ENCODE measurements at places on chromosomes 1 and 21. TPM values are rescaled to one million over a fixed set of nuclear protein-coding genes. Genes with fewer than 3 reads are reported as not detected.

DNA sequence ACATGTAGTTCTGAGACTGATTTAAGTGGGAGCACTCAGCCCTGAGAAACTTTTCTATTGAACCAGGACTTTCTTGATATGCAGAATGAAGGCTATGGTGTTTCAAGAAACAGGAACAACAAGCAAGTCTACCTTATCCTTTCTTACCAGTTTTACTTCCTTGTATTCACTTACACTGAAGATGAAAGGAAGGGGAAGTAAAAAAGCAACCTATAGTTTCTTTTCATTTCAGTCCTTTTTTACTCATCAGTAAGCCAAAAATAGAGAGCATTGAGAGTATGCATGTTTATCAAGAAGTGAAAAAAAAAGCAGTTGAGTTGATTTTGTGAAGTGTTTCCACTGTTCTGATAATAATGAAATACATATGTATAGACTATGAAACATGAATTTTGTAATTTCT, 1010.3 kb downstream of the AMY1C start:
- DNase-seq, result no peak

DNA sequence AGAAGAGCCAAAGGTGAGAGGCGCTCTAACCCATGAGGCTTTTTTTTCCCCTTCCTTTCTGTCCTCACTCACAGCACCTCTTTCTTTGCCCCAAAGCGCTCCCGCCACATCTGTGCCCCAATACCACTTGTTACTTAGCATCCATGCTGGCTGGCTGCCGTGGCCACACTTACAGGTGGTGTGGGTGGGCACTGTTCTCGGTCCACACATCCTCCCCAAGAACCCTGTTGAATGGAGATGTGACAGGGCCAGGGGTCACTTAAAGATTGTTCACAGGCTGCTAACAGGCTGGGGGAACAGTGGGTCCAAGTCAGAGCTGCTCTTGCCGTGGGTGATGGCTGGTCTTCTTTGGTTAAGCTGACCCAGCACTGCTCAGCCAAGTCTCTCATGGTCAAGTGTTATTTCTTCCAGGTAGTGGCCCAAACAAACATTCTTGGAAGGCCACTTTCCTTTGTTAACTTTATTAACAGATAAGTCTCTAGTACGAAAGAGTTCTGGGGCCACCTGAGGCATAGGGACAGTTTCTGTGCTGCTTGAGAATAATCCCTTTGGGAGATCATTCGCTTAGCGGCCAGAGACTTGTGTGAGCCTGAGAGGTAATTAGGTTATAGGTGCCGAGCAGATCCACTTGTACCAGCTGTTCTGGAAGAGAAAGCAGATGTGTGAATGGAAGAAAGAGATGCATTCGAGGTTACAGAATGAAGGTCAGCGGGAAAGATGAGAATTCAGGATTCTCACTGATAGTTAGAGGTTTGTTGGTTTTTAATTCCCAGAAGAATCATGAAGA, 62.6 kb upstream of the IRF2BP2 start:
- no peak for DNase-seq

GRCh38 chr1:147600119-147601111, 59.1 kb downstream of the BCL9 start:
- DNase-seq, result no peak

DNA sequence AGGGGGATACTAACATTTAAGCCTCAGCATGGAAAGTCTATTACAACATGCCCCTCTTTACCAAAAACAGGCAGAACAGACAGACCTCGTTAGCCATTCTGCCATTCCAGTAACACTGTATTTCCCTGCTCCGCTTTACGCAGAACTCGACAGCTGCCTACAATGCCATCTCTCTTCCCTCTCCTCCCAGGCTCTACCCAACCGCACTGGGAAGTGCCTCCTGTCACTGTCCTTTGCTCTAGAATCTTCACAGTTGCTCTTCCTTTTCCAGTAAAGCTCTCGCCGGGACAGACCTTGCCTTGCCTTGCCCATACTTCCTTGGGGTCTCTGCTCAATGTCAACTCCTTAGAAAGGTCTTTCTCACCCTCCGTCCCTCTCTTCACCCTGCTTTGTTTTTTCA, 22.8 kb downstream of the COA6 start:
- no peak for DNase-seq

DNA sequence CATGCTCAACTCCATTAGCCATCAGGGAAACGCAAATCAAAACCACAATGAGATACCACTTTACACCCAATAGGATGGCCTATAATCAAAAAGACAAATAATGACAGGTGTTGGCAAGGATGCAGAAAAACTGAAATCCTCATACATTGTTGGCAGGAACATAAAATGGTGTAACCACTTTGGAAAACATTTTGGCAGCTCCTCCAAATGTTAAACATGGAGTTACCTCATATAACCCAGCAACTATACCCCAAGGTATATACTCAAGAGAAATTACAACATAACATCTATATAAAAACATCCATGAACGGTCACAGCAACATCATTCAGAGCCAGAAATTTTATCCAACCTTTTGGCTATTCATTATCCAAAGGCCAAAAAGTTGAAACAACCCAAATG, 11.6 kb downstream of the EIF4G3 start:
- no peak for DNase-seq

GRCh38 chr1:13748610-13749505, 48.9 kb downstream of the PRDM2 start:
- DNase-seq, result peak; percentile 99

GRCh38 chr1:93578911-93579825, 102.5 kb downstream of the BCAR3 start:
- no peak for DNase-seq

GRCh38 chr1:24427545-24427862, 11.9 kb downstream of the NIPAL3 start:
- no peak for DNase-seq

The TMPRSS3 gene
- not detected for total RNA-seq
